ENCODE measurements at places on chromosomes 4 and X.

GRCh38 chr4:82491251-82491960, 61.0 kb downstream of the ENOPH1 start:
- DNase-seq, result no peak

GRCh38 chr4:93605163-93605562, 223.4 kb upstream of the ATOH1 start:
- no peak for DNase-seq

DNA sequence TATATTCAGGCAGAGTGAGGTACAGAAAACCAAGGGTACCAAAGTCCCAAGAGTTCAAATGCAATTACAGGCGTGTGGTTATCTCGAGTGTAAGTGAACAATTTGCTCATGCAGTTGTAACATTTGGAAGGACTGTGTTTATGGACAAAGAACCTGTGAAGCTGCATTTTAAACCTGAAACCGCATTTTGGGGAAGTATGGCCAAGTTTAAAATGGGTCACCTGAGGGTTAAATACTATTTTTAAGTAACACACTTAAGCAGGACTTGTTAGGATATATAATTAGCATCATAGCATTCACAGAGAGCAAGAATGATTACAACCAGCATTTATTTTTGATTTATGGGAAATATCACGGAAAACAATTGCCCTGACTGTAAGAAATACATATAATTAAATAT, 79.1 kb upstream of the LCORL start:
- no peak for DNase-seq

- no peak for DNase-seq
These were observed 551 bp downstream of the NPNT start for GRCh38 chr4:105895583-105896460.

All from fibroblast of skin of back (primary cell).